ENCODE measurements at places on chromosomes 5 and 9.

- DNase-seq: no peak
These were observed 167.3 kb downstream of the HTR1A start for GRCh38 chr5:63794979-63795378.

DNA sequence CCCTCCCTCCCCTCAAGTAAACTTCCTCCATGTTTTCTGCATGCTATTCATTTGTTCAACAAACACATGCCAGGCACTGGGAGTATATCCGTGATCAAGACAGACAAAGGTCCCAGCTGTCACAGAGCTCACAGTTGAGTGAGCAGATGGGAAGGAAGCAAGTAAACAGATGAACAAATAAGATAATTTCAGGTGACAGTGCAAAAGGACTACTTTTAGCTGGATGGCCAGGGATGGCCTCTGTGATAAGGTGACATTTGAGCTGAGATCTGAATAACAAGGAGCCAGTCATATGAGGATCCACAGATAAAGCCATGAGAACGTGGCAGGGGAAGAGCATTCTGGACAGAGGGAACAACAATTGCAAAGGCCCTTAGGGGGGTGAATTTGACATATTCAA is 121.7 kb upstream of the RAD23B start:
- DNase-seq: no peak

GRCh38 chr9:33044677-33045282 is 19.7 kb downstream of the DNAJA1 start:
- DNase-seq: no peak

DNA sequence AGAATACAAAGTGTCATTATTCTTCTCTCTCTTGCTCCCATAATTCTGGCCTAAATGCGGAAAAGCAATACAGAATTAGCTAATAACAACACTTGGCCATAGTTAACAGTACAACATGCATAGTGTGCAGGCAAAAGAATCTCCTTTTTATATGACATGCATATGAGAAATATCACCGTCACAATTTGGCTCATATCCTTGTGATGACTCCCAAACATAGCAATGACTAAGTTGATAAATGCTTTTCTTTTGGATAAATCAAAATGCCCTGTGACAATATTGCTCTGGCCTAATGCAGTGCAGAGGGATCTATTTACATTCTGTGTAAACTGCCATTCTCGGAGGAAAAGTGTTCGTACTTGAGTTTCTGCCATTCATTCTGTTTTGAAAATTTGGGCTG is 121.9 kb upstream of the GHR start:
- no peak for DNase-seq

DNA sequence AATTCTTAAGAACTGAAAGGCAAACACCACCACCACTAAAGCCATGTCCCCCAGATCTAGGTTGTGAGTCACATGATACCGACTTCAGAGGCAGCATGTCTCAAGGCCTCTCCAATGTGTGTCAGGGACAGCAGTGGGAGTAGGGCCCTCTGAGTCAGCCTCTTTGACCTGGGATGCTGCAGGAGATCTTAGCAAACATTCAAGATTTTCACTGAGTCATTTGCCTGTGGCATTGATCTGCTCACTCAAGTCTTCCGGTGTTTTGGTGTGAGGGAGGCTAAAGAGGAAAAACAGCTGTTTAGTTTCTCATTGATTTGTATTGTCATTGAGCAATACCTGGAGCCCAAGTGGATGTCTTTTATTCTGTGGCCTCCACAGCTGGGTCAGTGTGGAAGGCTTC is 36.1 kb downstream of the TMC1 start:
- peak; percentile 42 for DNase-seq

GRCh38 chr9:131657940-131658339 is 81.9 kb downstream of the RAPGEF1 start:
- DNase-seq: no peak

- DNase-seq: no peak
These were observed 197.7 kb downstream of the C9orf50 start for GRCh38 chr9:129423216-129423615.

GRCh38 chr9:87127978-87128614 is 180.8 kb upstream of the GAS1 start:
- no peak for DNase-seq

- no peak for DNase-seq
These were observed 182.7 kb downstream of the GNAQ start for GRCh38 chr9:77848897-77849296.

- no peak for DNase-seq
These were observed 271.1 kb downstream of the TRIM36 start for GRCh38 chr5:114898602-114899001.

- no peak for DNase-seq
These were observed 35.5 kb downstream of the PIP5K1B start for GRCh38 chr9:68740561-68740960.

GRCh38 chr9:85431339-85432102 is 310.2 kb downstream of the AGTPBP1 start:
- DNase-seq: no peak

DNA sequence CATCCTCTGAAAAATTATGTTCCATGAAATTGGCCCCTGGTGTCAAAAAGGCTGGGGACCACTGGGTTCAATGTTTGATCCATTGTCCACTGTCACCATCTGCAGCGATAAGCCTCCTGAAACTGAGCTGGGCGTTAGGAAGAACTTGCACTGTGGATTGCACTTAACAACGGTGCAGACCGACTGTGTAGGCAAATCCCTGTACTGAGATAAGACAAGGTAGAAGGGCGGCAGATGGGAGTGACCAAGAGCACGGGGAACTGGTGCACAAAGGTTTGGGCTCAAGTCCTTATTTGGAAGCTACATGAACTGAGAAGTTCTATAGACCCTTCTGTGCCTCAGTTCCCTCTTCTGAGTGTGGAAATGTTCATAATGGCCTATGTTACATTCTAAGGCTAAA is 41.6 kb upstream of the FLT4 start:
- DNase-seq: no peak

DNA sequence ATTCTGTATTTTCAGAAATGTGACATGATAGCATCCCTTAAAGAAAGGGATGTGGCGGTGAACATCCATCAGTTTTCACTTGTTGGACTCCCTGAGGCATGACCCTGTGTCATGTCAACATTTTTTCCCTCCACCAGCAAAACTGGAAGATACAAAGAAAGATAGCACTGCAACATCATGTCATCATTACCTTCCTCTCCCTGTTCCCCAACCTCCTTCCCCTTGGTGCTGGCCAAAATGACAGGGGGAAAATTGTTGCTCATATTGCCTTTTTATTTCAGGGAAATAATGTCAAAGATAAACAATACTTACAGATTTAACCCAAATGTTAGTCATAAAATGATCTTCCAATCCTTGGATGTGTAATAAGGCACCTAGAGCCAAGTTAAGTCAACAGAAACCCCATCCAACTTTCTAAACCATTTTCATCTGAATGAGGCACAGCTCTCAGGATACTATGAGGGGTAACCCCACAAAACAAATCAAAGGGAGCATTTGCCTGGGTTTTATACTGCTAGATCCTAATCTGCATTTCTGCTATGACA is 644.3 kb downstream of the ACTL7B start:
- DNase-seq: no peak

GRCh38 chr9:129509533-129509928 is 111.4 kb downstream of the C9orf50 start:
- DNase-seq: no peak

DNA sequence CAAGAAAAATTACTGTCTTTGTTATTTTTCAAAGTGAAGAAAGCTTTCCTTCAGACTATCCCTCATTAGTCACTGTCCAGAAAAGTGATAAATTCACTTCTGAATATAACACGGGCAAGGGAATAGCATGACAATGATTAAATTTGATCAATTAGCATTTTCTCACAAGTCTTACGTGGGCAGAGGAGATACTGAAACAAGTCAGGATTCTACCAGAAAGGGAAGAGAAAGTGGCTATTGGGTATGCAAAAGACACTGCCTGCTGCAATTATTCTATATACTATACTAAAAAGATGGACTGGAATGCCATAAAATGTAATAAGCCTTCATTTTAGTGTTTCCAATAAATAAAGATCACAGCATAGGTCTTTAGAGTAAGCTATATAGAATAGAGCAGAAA is 7.4 kb downstream of the COX7C start:
- DNase-seq: no peak

- no peak for DNase-seq
These were observed 227.0 kb downstream of the ZNF608 start for GRCh38 chr5:124519396-124519795.

DNA sequence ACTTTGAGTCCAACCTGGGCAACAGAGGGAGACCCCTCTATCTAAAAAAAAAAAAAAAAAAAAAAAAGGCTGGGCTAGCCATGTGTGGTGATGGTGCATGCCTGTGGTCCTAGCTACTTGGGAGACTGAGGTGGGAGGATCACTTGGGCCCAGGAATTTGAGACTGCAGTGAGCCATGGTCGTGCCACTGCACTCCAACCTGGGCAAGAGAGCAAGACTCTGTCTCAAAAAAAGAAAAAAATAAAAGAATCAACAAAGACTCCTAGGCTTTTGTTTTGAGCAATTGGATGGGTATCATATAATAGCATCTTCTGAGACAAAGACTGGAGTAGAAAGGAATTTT is 481.7 kb upstream of the PAPPA start:
- DNase-seq: no peak

GRCh38 chr9:72327631-72328030 is 37.4 kb downstream of the ZFAND5 start:
- DNase-seq: no peak

GRCh38 chr9:91126761-91127445 is 234.8 kb downstream of the AUH start:
- DNase-seq: no peak

GRCh38 chr9:92341578-92341977 is 15.8 kb downstream of the CENPP start:
- DNase-seq: no peak

- DNase-seq: no peak
These were observed 1.5 kb upstream of the SEMA5A start for GRCh38 chr5:9547122-9547947.

DNA sequence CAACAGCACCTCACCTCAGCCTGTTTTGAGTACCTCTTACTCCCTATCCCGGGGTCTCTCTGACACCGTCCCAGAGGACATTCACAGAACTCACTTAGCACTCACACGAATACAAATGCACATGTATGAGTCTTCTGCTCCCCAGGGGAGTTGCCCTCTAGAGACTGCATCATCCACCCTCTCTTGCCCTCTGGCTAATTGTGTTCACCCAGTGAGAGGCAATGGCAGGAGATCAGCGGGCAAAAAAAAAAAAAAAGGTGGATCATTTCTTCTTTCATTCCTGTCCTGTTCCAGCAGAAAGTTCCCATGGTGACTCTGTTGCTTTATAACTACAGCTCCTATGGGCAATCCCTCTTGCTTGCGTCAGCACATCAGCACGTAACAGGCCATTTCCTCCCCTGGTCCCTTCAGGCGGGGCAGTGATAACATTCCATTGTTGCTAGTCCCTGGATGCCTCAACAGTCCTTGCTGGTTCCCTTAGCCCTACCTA is 23.5 kb upstream of the SNX2 start:
- DNase-seq: no peak

- DNase-seq: no peak
These were observed 10.3 kb upstream of the ABL1 start for GRCh38 chr9:130824643-130825350.

- no peak for DNase-seq
These were observed 10.0 kb upstream of the RETREG1 start for GRCh38 chr5:16626696-16627264.

DNA sequence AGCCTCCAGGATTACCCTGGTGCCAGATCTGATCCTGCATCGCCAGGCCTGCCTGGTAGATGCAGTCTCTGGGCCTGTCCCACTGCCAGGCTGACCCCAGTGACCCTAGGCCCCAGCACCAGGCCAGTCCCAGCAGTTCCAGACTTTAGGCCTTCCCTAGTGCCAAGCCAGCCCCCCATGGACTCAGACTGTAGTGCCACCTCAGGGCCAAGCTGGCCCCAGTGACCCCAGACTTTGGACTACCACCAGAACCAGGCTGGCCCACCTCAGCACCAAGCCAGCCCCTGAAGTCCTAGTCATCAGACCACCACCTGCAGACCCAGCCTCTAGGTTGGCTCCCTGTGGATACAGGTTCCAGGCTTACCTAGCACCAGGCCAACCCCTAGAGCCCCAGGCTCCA is 142.5 kb downstream of the PJA2 start:
- no peak for DNase-seq

- DNase-seq: no peak
These were observed 19.9 kb downstream of the SEMA4D start for GRCh38 chr9:89477811-89478630.

DNA sequence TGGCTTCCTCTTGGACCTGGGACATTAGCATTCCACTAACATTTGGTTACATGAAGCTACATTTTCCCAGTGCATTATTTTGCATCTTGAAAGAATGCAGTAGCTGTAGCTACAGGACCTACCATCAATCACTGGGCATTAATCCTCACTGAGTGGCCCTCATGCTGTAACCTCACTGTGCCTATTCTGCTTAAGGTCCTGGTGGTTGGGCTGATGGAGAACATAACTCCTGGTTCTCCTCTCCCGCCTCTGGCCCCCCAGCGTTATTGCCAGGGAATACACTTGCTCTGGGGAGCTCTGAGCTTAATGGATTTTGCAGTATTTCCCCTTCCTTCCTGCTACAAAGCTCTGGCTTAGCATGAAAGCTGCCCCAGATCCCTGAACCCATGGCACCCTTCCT is 111.5 kb upstream of the EQTN start:
- no peak for DNase-seq

DNA sequence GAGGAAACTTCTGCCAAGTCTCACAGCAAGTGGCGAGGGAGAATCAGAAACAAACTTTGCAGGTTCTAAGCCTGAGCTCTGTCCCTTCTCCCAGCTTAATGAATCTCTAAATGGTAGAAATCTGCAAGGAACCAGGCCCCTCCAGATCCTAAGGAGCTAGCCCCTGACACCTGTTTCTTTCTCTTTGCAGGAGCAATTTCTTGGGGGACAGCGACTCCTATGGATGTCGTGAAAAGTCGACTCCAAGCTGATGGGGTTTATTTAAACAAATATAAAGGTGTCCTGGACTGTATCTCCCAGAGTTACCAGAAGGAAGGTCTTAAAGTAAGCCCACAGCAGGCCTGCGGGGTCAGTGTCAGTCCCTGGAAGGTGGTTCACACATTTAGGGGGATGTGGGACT is 21.8 kb downstream of the IL9 start:
- no peak for DNase-seq

- DNase-seq: no peak
These were observed 12.8 kb downstream of the RALGPS1 start for GRCh38 chr9:126927419-126927818.

DNA sequence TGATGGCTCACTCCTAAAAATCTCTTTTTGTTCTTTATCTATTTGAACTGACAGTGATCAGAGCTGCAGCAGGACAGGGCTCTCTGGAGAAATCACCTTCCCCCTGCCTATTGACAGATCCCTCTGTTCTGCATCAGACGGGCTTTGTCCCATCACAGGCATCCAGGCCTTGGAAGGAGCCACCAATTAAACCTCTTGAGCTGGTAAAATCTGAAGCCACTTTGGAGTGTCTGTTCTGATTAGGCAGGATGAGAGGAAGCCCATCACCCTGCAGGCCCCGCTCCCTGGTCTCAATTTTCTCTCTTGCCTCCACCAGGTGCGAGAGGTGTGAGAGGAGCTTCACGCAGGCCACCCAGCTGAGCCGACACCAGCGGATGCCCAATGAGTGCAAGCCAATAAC is 97.7 kb downstream of the PRDM6 start:
- no peak for DNase-seq

- no peak for DNase-seq
These were observed 147.5 kb downstream of the FAM174A start for GRCh38 chr5:100682625-100683024.

- DNase-seq: no peak
These were observed 196.6 kb downstream of the SNCAIP start for GRCh38 chr5:122508623-122509022.

All from activated naive CD4-positive, alpha-beta T cell treated with anti-CD3 and anti-CD28 coated beads, Interleukin-2, amount 50 U/mL, for 72 hours (primary cell).